Peyer's patch (tissue), 4 donors: ENCODE measurements at places on chromosomes 5 and 9. TPM values are rescaled to one million over a fixed set of nuclear protein-coding genes. Genes with fewer than 3 reads are reported as not detected.

Gene SPATA31A3
- total RNA-seq = not detected

Gene NMUR2
- total RNA-seq = not detected

Gene ZNF483
- total RNA-seq = 5.8 TPM

Gene TMEM141
- total RNA-seq = 152 TPM

Gene FSTL4
- total RNA-seq = 0.35 TPM

Gene SERF1A
- 9.1 TPM for total RNA-seq

Gene TEX48
- total RNA-seq = not detected

Gene ZNF367
- total RNA-seq = 7.4 TPM

Gene STPG3
- total RNA-seq = not detected
